ENCODE measurements at places on chromosomes 2 and 18.

- DNase-seq: no peak
Measured at GRCh38 chr18:37524498-37525261, 40.9 kb downstream of the CELF4 start.

- DNase-seq: no peak
Measured at GRCh38 chr2:238561230-238561629, 134.5 kb downstream of the ASB1 start.

DNA sequence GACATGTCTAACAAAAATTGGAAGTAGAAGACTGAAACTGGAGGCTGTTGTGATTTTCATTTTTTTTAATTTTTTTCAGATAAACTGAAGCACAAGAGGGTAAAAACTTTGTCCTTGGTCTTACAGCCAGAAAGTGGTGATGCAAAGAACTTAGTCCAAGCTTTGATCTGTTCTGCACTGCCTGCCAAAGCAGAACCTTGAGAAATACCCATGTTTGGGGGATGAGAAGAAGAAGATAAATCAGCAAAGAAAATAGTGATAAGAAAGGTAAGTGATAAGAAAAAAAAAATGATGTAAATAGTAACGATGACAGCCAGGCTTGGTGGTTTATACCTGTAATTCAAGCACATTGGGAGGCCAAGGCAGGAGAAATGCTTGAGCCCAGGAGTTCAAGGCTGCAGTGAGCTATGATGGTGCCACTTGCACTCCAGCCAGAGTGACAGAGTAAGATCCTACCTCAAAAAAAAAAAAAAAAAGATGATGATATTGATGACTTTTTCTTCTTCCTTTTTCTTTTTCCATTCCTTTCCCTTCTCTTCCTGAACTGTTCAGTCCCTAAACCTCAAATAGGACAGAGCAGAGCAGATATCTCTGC, 14.6 kb upstream of the NOSTRIN start:
- no peak for DNase-seq

DNA sequence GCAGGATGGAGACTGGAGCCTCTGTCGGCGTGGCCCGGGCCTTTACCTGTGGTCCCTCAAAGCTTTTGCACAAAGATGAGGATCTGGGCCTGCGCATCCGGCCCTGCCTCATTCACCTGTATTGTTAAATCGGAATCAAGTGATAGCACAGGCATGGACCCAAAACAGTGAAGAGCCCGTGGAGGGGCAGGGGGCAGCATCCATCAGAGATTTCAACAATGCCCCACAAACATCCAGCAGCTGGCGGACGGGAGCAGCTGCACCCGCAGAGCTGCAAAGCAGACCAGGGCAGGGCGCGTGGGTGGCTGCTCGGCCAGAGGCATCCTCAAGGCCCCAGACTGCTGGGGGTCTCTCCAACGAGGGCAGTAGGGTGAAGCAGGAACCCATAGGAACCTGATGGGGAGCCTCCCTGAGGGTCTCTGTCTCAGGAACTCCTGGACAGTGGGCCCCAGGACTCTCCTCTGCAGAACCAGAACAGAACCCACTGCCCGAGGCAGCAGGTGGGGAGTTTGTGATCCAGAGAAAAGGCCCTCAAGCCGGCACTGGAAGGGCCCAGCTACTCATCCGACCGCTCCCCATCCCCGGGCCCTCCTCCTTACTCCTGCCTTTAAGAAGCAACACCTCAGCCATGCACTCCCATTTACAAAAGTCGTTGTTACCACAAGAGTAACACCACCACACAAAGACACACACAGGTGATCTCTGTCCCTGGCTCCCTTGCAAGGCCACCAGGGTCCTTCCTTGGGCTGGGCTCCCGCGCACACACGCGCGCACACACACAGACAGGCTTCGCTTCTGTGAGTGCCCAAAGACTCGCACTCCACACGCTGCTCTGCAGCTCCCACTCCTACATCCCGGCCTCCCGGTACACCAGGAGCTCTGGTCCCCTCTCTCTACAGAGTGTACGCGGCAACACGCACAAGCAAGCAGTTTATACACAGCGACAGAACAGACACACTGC, 28.8 kb downstream of the HDAC4 start:
- peak; percentile 9 for DNase-seq
